ENCODE measurements at places on chromosomes 12 and 14.

DNA sequence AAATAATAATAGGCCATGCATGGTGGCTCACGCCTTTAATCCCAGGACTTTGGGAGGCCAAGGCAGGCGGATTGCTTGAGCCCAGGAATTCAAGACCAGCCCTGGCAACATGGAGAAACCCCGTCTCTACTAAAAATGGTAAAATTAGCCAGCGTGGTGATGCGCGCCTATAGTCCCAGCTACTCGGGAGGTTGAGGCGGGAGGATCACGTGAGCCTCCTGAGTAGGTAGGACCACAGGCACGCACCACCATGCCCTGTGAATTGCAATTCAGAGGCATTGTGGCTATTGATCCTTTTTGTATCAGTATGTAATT, 2.3 kb downstream of the ARHGDIB start:
- no peak for DNase-seq

- DNase-seq = no peak
Measured at GRCh38 chr12:125129591-125130255, 64.5 kb downstream of the AACS start.

GRCh38 chr12:116459011-116459875, 99.9 kb upstream of the MAP1LC3B2 start:
- peak; percentile 31 for DNase-seq

GRCh38 chr14:102930138-102930752, 7.8 kb downstream of the AMN start:
- DNase-seq = peak; percentile 30

- DNase-seq = no peak
Measured at GRCh38 chr14:104642540-104642868, 37.9 kb upstream of the TMEM179 start.

GRCh38 chr12:69671597-69671996, 27.5 kb downstream of the BEST3 start:
- DNase-seq = no peak

- peak; percentile 61 for DNase-seq
Measured at GRCh38 chr12:51590347-51591015, 552 bp upstream of the SCN8A start.

DNA sequence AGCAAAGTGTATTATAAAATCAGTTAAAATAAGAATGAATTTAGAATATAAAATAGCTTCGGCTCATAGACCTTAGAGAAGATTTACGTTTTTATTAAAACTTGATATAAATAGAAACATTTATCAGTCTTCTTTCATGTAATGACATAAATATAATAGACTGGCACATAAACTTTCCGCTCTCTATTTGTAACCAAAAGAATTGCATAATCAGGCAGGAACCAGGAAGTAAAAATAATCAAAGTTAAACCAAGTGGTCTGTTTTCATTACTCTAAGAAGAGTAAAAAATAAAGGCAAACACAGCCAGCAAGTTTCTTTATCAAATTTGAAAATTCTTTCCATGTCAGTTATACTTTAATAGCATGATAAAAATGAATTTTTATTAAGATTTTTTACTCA, 46.3 kb upstream of the ATP2A2 start:
- DNase-seq = no peak

- peak; percentile 84 for DNase-seq
Measured at GRCh38 chr14:92121207-92121669, 268 bp downstream of the NDUFB1 start.

DNA sequence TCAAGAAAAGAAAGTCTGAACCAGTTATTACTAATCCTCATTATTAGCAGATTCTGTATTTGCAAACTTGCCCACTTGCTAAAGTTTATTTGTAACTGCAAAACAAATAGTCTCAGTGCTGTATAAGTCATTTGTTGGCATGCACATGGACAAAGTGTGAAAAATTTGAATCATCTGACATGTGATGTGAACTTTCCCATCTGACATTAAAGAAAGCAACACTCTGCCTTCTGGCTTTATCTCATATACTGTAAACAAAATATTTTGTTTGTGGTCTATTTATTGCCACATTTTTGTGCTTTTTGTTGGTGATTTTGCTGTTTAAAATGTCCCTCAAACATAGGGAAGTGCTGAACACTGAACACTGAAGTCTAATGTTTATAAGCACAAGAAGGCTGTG, 513.8 kb downstream of the RPL10L start:
- no peak for DNase-seq

DNA sequence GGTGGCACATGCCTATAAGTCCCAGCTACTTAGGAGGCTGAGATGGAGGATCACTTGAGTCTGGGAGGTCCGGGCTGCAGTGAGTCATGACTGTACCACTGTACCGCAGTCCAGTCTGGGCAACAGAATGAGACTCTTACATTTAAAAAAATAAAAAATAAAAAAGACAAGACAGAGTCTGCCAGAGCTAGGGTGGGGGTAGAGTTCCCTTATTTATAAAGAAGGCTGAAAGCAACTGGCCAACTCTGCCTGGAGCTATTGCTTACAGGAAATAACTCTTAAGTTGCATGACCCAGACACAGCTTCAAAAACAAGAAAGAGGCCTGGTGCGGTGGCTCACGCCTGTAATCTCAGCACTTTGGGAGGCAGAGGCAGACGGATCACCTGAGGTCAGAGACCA, 31.5 kb downstream of the NUMB start:
- no peak for DNase-seq

- DNase-seq = peak; percentile 77
Measured at GRCh38 chr12:123271001-123271668, 521 bp downstream of the CDK2AP1 start.

DNA sequence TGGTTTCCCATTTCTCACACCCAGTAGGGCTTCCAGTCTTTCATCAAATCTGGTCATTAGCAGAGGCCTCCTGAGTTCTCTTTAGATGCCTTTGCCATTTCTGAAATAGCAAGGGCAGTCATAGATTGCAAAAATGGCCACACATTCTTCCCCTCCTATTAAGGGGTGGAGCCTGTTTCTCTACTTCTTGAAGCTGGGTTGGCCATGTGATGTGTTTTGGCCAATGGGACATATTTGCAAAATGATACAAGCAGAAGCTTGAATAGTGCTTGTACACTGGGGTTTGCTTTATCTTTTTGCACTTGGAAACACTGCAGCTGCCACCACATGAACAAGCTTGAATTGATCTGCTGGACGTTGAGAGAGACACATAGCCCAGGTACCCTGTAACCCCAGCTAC, 109.3 kb downstream of the VRK1 start:
- DNase-seq = no peak

GRCh38 chr14:26872515-26873361, 274.9 kb upstream of the NOVA1 start:
- DNase-seq = no peak

DNA sequence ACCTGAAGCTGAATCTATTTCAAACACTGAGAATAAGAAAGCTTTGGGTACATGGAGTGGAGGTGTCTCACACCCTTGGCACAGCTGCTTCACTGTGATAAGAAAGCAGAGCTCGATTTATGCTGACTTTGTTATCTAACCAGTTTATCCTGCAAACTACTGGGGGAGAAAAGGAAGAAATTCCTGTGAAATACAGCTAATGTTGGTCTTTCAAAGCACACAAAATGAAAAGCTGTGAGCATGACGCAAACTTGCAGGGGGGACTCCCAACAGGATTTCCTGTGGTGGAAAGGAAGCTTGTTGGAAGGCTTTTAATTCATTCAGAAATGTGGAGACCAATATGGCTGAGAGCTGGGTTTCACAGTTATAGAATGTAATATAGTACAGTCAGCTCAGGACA, 53.4 kb downstream of the SRGAP1 start:
- DNase-seq = no peak

DNA sequence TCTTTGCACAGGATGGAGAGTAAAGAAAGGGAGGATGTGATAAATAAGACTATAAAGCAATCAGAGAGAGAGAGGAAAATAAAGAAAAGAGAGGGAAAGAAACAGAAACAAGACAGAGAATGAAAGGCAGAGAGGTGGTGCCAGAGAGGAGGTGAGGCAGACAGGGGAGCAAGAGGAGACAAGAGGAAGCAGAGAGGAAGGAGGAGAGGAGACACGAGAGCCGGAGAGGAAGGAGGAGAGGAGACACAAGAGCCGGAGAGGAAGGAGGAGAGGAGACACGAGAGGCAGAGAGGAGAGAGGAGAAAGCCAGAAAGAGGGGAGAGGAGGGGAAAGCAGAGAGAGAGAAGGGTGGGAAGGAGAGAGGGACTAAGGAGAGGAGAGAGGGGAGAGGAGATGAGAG, 125.2 kb downstream of the PAPOLA start:
- no peak for DNase-seq

DNA sequence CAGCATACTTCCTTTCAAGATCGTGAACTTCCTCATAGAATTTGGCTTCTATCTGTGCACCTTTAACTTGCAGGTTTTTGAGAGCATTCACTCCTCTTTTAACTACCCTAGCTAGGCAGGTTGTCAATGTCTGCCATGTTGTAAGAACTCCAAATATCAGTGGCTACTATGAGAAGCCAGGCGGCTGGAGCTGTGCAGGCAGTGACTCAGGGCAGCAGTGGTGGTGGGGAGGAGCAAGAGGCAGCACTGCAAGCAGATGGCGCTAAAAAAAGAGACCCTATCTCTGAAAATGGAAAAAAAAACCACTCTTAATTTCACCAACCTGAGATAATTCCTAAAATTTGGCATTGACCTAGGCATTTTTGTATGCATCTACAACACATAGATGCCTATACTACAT, 28.5 kb downstream of the YARS2 start:
- no peak for DNase-seq

DNA sequence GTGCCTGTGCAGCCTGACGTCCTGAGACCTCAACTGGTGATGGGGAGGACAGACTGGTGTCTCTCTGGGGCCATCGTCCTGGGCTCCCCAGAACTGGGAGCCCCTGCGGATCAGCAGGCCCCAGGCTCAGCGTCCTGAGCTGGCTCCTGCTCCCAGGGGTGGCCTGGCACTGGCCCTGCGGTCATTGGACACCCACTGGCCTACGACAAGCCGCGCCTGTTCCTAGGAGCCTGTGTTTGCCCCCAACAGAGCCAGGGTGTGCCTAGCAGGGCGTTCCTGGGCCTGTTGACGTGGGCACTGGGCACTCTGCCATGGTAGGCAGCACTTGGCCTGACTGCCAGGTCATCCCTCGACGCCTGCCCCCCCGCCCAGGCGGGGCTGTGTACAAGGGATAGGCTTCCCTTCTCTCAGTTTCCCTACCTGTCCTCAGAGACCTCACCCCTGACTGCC, 8.4 kb downstream of the ADSS1 start:
- DNase-seq = no peak

- no peak for DNase-seq
Measured at GRCh38 chr12:110798461-110798860, 48.3 kb upstream of the CCDC63 start.

GRCh38 chr12:105069936-105070702, 14.1 kb downstream of the ALDH1L2 start:
- no peak for DNase-seq

Data from left hindlimb (tissue), 1 donor.